ENCODE measurements at places on chromosomes 11 and 22.
A peak's percentile ranks its signal among the peaks of the same experiment; 100 is the strongest.

- no peak for DNase-seq
These were observed 18.1 kb upstream of the RASD2 start for GRCh38 chr22:35522225-35523149.

DNA sequence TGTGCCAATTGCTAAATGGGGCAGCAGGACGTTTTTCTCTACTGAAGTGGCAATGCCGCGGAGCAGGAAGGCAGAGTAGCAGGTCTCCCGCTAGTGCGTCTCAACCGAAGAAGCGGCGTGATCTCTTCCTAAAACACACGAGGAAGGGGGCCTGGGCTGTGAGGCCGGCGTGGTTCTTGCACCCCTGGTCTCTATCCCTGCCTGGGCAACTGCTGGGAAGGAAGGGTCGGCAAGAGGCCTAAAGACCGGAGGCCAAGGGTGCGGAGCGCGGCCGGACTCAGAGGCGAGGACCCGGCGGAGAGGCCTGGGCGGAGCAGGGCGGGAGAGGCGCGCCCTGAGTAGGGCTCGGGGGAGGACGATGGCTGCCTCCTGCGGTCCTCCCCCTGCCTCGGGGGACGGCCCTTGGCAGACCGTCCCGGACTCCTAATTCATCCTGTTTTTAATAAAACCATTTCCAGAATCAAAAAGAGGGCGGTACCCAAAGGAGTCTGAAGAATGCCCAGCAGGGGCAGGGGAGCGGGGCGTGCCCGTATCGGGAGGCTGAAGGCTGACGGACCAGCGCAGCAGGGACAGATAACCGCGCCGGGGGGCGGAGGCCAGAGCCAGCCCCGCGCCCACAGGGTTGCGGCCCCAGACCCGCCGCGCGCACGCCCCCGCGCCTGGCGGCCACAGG, 572 bp upstream of the APLP2 start:
- DNase-seq = no peak

DNA sequence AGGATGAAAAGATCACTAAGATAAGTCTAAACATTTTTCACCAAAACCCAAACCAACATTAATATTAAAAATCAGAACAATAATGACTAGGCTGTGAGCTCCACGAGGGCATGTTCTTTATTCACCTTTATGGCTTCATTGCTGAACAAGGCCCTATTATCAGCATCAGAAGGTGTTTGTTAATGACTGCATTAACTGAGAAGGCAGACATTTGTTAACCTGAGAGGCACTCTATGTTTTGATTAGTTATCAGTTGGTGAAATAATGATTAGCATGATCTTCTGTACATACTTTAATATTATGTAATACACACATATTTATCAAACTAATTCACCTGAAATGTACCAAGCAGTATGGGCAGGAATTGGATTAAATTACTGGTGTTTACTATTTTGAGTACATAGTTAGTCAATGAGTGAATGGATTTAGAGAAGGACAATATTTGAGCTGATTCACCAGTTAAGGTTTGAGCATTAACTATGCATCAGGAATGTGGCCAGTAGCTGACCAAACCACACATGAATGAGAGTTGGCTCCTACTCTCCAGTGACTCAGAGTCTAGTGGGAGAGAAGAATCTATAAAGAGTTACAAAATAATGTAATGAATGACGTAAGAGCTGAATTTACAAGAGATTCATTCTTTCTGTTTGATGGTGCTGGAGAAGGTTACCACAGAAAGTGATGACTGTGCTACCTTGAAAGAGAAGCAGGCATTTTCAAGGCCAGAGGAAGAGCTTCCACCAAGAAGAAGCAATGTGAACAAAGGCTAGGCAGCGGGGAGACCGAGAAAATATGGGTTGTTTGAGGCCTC, 6.7 kb downstream of the IL18 start:
- no peak for DNase-seq

DNA sequence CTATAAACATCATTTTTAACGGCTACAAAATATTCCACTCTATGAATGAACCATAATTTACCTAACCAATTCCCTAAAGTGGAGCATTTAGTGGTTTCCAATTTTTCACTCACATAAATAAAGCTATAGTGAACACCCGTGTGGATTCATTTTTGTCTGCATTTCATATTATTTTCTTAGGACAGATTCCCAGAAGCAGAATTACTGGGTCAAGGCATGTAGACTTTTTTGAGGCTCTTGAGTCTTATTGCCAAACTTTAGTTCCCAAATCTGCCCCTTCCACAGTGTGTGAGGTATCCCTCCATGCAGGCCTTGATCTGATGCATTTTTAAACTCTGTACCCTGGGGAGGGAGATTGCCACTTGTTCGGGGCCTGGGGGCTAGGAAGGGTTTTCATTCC, 198.2 kb downstream of the TENM4 start:
- no peak for DNase-seq

DNA sequence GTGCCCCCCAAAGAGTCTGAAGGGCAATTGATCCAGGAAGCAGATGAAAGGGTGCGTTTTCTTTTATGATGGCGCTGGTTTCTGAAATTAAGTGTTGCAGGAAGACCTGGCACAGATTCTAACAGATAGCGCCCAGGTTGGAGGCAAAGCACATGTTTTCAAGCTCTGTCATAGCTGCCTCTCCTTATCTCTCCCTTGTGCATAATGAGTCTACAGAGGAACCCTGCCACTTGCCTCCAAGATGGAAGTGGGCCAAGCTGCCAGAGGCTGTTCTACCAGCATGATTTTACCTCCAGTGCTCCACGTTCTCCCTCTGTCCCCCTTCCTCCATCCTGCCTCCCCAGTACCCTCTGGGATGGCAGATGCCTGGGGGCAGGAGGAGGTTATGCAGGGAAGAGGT, 30.0 kb upstream of the TLCD5 start:
- DNase-seq = no peak

- DNase-seq = no peak
These were observed 29.3 kb upstream of the PHF21B start for GRCh38 chr22:45039133-45039532.

- DNase-seq = no peak
These were observed 1.1 kb downstream of the CSTF3 start for GRCh38 chr11:33160136-33160535.

DNA sequence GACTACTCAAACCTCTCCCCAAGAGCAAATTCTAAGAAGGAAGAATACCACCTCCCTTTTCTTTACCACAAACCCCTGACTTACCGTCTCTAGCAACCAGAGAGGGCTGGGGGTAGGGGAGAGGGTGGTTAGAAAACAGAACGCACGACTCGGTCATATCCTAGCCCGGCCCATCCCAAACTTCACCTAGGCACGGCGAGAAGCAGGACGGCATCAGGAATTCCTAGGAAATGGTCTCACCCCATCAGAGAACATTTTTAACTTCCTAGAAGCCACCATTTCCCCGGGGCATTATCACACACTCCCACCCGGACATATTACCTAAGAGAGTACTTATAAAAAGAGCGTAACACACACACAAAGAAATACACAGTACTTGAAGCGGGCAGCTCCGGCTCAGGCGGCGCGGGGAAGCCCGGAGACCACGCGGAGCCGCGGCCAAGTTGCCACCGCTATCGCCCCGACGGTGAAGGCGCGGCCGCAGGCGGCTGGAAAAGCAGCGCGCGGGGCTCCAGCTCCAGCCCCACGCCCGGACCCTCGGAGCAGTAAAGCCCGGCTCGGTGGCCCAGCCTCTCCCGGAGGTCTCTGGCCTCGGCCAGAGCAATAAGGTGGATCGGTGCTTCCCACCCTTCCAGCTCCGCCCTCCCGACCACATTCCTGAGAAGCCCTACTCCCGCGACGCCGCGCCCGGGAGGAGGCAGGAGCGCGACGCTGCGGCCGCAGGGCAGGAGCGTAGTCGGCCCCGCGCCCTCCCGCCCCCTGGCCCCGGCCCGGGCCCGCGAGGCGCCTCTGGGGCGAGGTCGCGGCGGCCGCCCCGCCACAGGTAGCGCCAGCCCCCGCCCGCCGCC, 878 bp downstream of the RRAS2 start:
- DNase-seq = no peak

DNA sequence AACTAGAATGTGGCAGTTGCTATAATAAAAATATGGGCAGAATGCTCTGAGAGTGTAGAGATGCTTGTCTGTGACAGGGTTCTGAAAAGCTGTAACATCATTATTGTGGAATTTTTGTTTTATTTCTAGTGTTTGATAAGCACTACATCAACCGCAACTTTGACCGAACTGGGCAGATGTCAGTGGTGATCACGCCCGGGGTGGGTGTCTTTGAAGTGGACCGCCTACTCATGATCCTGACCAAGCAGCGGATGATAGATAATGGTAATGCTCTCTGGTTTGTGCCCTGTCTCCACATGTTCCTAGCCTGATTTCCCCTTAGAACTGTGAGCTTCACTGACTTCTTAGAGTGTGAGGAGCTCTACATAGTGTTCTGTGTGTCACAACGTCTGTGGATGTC, 48.8 kb downstream of the DEPDC5 start:
- no peak for DNase-seq

GRCh38 chr11:67288452-67289225, 464 bp upstream of the ANKRD13D start:
- peak; percentile 82 for DNase-seq

GRCh38 chr11:105937331-105937730, 84.7 kb downstream of the MSANTD4 start:
- no peak for DNase-seq

DNA sequence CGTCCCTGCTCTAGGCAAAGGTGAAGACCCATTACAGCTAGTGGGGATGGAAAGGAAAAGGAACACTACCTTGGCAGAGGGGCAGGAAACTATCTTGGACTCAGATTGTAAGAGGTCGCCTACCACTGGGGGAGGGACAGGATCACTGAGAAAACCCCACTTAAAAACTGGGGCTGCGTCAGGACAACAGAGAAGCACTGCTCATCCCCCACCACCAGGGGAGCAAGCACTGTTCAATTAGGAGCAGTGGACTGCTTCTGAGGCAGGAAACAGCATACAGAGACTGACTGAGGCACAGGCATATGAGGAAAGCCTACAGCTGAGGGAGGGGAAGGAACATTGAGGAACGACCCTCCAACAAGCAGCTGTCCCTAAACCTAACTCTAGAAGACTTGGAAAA, 20.8 kb upstream of the DLAT start:
- no peak for DNase-seq

DNA sequence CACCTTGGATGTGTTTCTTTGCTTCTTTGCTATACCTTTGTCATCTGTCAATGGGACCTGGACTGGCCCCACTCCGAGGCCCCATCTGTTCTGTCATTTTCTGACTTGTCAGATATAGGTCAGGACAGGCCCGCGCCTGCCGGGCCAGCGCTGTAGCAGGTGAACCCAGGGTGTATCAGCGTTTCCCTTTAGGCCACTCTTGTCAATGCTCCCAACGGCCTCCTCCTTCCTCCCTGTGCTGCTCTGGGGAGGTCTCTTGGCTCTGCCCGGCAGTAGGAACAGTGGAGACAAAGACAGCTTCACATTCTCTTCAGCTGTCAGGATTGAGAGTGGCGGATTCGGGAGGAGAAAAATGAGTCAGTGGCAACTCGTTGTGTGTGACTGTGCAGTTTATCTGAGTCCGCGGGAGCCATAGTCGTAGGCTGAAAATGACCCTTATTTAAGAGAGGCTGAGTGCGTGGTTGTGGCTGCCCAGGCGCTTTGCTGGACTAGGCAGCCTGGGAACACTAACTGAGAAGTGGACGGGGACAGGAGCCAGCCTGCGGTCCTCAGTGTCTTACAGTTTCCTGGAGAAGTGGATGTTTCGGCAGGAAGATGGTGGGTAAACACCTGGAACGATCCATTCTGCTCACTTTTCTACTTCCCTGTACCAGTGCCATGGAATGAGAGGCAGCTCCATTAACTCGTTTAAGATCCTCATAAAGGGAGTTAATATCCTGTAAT, 102.3 kb downstream of the PRR5L start:
- DNase-seq = no peak
